Naive thymus-derived CD4-positive, alpha-beta T cell (primary cell): ENCODE measurements at places on chromosomes 6 and 20. TPM values are rescaled to one million over a fixed set of nuclear protein-coding genes. Genes with fewer than 3 reads are reported as not detected.

Gene SGK2
- total RNA-seq: 0.56 and 0.74 TPM in 2 replicates

Gene OR2H1
- total RNA-seq: not detected in 2 replicates

Gene ADGRF5
- not detected for total RNA-seq

- no peak for DNase-seq
- no peak overlapping the region for H3K27ac ChIP-seq
- H3K4me3 ChIP-seq: no peak overlapping the region
- no peaks in the 10 kb centered on the region for H3K27me3 ChIP-seq
- H3K4me1 ChIP-seq: no peaks in the 10 kb centered on the region
- H3K36me3 ChIP-seq: no peaks in the 10 kb centered on the region
These were observed 25.5 kb downstream of the CLIC5 start for GRCh38 chr6:45990162-45990561.

- DNase-seq: no peak
- H3K27ac ChIP-seq: no peak overlapping the region
- peaks cover 13% of the 10 kb centered on the region for H3K4me1 ChIP-seq
These were observed 68.2 kb downstream of the FAM120B start for GRCh38 chr6:170374571-170375444.

DNA sequence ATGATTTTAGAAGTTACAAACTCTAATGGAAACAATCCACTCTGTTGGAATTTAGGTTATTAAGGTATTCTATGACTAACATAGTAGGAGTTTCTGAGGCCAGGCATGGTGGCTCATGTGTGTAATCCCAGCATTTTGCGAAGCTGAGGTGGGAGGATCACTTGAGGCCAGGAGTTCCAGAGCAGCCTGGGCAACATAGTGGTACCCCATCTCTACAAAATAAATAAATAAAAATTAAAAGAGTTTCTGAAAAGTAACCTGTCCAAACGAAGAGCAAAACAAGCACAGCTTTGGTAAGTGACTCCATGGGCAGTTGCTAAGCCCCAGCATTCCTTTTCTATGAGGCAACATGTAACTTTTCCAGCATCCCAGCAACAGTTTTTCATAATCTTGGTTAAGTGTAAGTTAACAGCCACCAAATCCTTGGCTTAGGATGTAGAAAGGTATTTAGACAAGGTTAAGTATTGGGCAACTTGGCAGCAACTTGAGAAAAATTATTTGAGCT lies 86.3 kb downstream of the SOX4 start:
- H3K4me3 ChIP-seq: no peak overlapping the region
- H3K36me3 ChIP-seq: no peaks in the 10 kb centered on the region
- H3K27ac ChIP-seq: no peak overlapping the region
- no peaks in the 10 kb centered on the region for H3K4me1 ChIP-seq

- no peaks in the 10 kb centered on the region for H3K4me1 ChIP-seq
- no peak overlapping the region for H3K27ac ChIP-seq
- H3K36me3 ChIP-seq: no peaks in the 10 kb centered on the region
- DNase-seq: no peak
- no peak overlapping the region for H3K4me3 ChIP-seq
- no peaks in the 10 kb centered on the region for H3K27me3 ChIP-seq
These were observed 60.4 kb upstream of the AKAP12 start for GRCh38 chr6:151179321-151179720.

GRCh38 chr20:58146746-58147140 lies 81.7 kb downstream of the ANKRD60 start:
- no peak overlapping the region for H3K27ac ChIP-seq
- no peaks in the 10 kb centered on the region for H3K4me1 ChIP-seq
- no peak overlapping the region for H3K4me3 ChIP-seq
- no peaks in the 10 kb centered on the region for H3K27me3 ChIP-seq
- DNase-seq: no peak
- H3K36me3 ChIP-seq: no peaks in the 10 kb centered on the region

- no peaks in the 10 kb centered on the region for H3K36me3 ChIP-seq
- no peaks in the 10 kb centered on the region for H3K27me3 ChIP-seq
- no peak overlapping the region for H3K4me3 ChIP-seq
- H3K4me1 ChIP-seq: no peaks in the 10 kb centered on the region
- DNase-seq: no peak
- no peak overlapping the region for H3K27ac ChIP-seq
These were observed 61.6 kb downstream of the MTFR2 start for GRCh38 chr6:136188486-136188885.

- no peaks in the 10 kb centered on the region for H3K27me3 ChIP-seq
- H3K27ac ChIP-seq: no peak overlapping the region
- DNase-seq: no peak
- H3K4me3 ChIP-seq: no peak overlapping the region
These were observed 508.9 kb upstream of the SULF2 start for GRCh38 chr20:48294196-48294595.

- no peak for DNase-seq
- no peak overlapping the region for H3K4me3 ChIP-seq
- no peaks in the 10 kb centered on the region for H3K36me3 ChIP-seq
- H3K27me3 ChIP-seq: no peaks in the 10 kb centered on the region
These were observed 26.5 kb upstream of the DACT2 start for GRCh38 chr6:168345896-168346754.

DNA sequence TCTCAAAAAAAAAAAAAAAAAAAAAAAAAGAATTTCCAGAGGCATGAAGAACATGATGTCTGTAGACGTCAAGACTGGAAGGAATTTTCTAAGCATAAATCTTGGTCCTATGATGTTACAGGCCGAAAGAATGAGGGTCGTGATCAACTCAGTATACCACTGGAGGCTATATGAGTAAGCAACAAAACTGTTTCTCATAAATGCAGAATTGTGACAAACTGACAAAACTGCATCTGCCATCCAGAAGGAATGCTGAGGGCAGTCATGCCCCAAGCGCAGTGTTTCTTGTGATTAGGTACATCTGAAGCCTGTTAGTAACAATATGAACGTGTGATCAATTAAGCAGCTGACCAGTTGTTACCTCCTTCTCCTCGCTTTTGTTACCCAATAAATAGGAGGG lies 43.5 kb upstream of the ADGRG6 start:
- no peaks in the 10 kb centered on the region for H3K27me3 ChIP-seq
- no peak for DNase-seq
- no peaks in the 10 kb centered on the region for H3K4me1 ChIP-seq
- no peaks in the 10 kb centered on the region for H3K36me3 ChIP-seq
- no peak overlapping the region for H3K27ac ChIP-seq

DNA sequence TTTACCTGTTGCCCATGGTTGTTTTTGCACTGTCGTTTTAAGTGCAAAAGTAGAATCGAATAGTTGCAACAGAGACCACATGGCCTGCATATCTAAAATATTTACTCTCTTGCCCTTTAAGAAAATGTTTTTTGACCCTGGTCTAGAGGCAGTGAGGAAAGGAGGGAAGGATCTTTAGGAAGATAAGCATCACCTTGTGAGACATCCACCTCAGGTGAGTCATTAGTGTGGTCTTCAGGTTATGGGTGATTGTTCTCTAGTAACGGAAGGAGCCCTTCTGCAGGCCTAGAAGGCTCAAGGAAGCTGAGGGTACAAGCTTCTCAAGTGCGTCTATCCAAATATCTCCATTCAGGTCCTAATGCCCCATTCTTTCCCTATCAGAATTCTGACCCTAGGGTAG lies 6.6 kb upstream of the RAB44 start:
- H3K27ac ChIP-seq: no peak overlapping the region
- peaks cover 10% of the 10 kb centered on the region for H3K4me1 ChIP-seq
- no peaks in the 10 kb centered on the region for H3K36me3 ChIP-seq
- H3K4me3 ChIP-seq: no peak overlapping the region
- no peak for DNase-seq

DNA sequence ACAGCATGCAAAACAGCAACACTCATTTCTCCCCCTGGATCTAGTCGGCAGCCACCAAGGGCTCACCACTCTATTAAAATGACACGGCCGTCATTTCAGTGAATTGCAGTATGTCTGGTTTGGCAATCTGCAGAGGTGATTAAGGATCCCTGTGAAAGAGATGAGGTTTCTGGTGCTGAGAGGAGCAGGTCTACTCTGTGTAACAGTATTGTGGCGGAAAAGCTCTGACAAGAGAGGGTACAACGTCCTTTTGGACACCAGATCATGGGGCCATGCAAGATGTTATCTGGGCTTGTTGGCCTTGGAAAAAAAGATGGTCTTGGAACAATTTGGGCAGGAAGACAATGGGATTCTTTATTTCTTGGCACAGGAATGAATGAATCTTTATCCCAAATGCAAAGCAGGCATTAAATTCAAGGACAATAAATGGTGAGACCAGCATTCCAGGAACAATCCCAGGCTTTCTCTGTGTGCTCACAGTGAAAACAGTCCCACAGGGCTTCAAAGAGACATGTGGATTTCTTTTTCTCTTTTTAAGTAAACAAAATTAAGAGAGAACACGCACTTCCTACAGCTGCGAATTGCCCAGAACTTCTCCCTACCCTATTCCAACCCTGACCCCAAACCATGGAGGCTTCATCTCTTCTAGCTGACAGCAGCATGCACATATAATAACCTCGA lies 33.7 kb upstream of the ADGRF1 start:
- H3K36me3 ChIP-seq: no peaks in the 10 kb centered on the region
- no peak overlapping the region for H3K27ac ChIP-seq
- H3K4me3 ChIP-seq: no peak overlapping the region
- H3K27me3 ChIP-seq: no peaks in the 10 kb centered on the region
- no peak for DNase-seq

DNA sequence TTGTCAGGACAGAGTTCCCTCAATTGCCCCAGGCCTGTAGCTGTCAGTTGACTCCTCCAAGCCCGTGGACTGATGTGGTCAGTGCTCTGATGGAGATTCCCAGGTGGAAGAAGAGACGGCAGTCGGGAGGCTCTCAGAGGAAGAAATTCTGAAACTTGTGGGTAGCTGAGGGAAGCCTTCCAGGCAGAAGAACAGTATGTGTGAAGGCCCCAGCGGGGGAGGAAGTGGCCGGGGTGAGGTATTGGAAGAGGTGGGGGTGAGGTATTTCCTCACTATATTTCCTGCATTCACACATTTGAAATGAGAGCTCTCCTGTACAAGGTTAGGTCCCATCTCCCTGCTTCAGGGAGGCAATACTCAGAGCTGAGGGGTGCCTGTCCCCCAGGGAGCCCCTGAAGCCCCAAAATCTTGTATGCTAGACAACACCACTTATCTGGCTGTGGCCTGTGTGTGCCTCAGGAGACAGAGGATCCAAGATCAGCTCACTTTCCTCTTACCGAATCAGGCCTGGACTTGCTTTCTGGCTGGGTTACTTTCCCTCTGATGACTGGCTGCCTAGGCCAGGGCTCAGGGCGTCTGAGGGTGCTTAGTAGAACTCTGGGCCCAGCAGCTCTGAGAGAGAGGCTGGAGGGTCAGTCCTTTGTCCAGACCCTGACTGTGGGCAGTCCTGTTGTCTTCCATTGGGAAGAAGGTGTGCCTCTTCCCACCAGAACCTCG lies 49.3 kb upstream of the MYL9 start:
- H3K27me3 ChIP-seq: no peaks in the 10 kb centered on the region
- H3K4me3 ChIP-seq: peak overlapping the region; percentile 33
- H3K36me3 ChIP-seq: no peaks in the 10 kb centered on the region
- DNase-seq: peak; percentile 66
- peak overlapping the region; percentile 68 for H3K27ac ChIP-seq
- peaks cover 24% of the 10 kb centered on the region for H3K4me1 ChIP-seq

GRCh38 chr20:33773412-33774089 lies 37.6 kb upstream of the CHMP4B start:
- no peaks in the 10 kb centered on the region for H3K36me3 ChIP-seq
- no peak for DNase-seq
- H3K27ac ChIP-seq: no peak overlapping the region
- H3K27me3 ChIP-seq: no peaks in the 10 kb centered on the region
- H3K4me1 ChIP-seq: no peaks in the 10 kb centered on the region
